ENCODE measurements at places on chromosomes 2 and 18. TPM values are rescaled to one million over a fixed set of nuclear protein-coding genes. Genes with fewer than 3 reads are reported as not detected.

DNA sequence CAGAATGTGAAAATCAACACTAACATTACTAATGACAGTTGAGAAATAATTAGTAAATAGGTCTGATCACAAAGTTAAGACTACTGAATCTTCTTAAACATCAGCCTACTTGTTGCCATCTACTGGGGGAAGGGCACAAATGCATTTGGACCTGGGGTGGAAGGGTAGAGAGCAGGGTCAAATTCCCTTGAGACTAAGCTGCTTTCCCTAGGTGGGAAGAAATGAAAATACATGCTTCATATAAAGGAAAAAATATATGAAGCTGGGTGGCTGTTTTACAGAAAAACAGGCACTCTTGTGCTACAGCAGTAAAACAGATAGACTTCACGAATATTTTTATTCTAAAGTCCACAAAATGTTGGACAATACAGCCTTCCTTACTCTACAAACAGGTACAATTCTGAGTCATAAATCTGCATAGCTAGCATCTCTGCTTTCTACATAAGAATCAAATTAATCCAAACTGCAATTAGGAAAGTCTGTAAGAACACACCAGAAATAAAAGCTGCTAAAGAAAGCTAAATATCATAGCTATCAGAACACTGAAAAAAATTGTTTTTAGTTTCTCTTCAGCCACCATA is 10.9 kb downstream of the TRIP12 start:
- peak; percentile 20 for DNase-seq

DNA sequence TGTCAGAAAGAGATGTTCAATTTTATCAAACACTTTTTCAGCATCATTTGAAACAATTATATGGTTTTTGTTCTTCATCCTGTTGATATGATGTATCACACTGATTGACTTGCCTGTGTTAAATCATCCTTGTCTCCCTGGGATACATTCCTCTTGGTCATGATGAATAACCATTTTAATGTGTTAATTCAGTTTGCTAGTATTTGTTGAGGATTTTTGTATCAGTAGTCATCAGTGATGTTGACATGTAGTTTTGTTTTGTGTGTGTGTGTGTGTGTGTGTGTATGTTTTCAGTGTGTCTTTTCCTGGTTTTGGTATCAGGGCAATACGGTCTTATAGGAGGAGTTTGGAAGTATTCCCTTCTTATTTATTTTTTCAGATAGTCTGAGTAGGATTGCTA is 325.4 kb downstream of the ZNF804A start:
- no peak for DNase-seq

DNA sequence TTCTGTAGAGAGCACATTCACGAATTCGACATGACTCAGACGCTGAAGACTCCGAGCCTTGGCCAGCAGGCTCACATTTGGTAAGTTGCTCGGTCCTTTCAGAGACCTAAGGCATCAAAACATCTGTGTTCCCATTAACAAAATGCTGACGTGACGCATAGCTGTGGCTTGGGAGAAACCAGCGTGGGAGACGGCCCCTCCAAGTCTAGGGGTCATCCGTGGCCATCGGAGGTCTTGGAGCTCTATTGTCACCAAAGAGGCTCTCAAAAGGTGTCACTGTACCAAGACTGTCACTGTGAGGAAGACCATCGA is 14.9 kb downstream of the FBLN7 start:
- DNase-seq: no peak

- no peak for DNase-seq
Measured at GRCh38 chr2:165539985-165540384, 70.5 kb downstream of the CSRNP3 start.

DNA sequence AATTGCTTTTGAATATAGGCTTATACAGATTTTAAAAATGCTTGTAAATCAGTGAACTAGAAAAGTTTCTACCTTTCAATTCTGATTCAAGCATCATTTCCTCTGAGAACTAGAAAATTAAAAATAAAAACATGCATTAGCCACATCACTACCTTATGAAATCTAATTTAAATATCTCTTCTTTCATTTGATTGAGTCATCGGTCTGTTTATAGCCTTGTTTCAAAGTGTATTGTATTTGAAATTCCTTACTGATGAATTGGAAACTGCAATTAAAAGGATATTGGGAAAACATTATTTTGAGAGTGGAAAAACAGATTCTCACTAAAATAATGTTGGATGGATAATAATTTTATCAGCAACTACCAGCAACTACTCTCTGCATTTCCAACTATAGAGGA is 717.7 kb upstream of the FAM98A start:
- DNase-seq: no peak

DNA sequence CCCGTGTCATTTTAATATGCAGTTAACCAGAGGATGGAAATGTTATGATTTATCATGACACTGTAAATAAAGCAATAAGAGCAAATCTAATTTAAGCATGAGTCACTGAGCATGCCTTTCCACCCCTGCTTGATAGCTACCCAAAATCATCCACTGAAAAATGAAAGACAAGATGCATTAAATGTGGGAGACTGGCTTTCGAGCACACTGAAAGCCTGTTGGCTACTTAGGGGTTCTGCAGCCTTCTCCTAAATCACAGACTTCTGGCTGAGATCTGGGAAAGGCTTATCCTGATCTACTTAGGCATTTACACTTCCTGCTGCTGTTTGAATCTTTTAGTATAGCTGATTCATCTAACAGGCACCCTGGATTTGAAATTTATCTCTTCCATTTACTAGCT is 778.3 kb upstream of the CDH7 start:
- peak; percentile 10 for DNase-seq

DNA sequence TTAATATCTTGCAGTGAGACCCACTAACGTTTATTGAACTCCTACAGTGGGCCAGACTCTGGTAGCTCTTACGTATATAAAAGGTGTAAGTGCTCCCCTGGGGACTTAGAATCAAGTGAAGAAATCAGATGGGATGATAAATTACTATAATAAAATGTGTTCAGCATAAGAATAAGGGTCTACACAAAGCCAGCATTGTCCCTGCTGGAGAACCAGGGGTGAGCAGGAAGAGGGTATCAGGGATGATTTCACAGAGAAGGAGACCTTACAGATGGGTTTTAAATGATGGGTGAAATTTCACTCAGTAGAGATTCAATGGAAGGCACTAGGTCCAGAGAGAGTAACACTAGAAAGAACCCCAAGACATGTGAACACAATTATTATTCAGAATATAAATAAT is 20.7 kb downstream of the NRXN1 start:
- DNase-seq: no peak

GRCh38 chr2:8806885-8807704 is 30.3 kb downstream of the KIDINS220 start:
- no peak for DNase-seq

GRCh38 chr2:233287871-233288270 is 19.7 kb upstream of the SAG start:
- no peak for DNase-seq

DNA sequence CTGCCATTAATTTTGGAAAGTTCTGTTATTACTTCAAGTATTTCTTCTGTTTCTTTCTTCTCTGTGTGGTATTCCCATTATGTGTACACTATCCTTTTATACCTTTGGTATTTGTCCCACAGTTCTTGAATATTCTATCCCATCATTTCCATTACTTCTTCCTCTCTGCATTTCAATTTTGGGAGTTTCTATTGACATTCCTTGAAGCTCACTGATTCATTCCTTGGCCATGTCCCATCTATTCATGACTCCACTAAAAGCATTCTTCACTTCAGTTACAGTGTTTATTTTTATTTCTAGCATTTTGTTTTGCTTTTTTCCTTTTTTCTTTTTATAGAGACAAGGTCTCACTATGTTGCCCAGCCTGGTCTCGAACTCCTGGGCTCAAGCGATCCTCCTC is 30.3 kb downstream of the PROC start:
- no peak for DNase-seq

GRCh38 chr2:15142069-15142689 is 419.0 kb downstream of the NBAS start:
- DNase-seq: peak; percentile 29

DNA sequence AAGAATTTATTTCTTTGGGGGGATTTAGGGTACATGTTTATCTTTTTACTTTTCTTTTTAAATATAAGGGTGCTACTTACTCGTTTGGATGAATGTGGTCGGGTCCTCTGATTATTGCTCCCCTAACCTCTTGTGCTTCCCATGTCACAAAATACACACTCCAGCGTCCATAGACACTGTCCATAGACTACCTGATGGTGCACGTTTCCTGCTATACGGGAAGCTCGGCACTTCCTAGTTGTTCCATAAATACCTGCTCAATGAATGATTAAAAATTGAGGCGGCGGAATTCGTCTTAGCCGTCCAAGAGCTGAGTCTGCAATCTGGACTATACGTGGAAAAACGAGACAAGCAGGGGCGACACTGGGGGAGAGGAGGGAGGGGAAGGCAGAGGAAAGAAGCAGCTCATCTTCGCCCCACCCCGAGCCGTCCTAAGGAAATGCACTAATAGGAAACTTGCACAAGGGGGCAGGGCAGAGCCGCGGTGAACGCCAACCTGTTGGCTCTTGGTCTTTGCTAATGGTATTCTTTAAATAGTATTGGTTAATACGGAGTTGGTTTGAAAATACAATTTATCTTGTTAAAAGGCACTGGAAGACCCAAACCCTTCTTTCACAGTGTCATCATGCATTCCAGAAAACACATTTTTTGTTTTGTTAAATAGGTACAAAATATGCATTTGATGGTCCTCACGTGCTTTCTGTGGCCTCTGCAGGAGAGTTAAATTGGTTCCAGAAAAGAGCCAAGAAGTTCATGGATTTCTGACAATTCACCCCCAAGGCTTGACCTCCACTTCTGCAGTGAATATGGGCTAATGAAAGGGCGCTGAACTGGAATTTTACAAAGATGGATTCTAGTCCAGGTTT is 73.0 kb upstream of the KCTD1 start:
- peak; percentile 43 for DNase-seq

DNA sequence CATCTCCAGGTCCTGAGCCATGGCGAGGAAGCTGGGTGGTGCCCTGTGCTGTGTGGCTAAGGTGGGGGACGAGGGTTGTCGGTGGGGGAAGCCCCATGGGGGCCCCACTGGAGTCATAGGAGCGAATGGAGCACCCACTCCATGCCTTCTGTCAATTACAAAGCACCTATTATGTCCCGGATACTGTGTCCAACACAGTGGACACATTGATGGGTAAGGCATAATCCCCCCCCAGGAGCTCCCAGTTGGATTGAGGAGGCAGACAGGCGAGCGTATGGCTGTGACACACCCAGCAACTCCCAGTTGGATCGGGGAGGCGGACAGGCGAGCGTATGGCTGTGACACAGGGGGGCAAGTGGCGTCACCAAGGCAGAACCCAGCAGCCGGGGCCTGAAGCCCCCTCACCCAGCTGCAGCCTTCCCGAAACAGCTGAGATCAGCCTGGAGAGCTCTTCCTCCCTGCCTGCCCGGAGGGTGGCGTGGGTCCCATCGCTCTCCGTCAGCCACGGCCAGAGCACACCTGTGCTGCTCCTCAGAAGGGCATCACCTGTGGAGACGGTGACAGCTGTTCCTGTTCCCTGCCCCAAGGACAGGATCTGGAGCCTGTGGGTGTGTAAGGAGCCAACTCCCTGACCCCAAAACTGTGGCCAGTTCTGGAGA is 69.6 kb downstream of the HPCAL1 start:
- peak; percentile 20 for DNase-seq

DNA sequence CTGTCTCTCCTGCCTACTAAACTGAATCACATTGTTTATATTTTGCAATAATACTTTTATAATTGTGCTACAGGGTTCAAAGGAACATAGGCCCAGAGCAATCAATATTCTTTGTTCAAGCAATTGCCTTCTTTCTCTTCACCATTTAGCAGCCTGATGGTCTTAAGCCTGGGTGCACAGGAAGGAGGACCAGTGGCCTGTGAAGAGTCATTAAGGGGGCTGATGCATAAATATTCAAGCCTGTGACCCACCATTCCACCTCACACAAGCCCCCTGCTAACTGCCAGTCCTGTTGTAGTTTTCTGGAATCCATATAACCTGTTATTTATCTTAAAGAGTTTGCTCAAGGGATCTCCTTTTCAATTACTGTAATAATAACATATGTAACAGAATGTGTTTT is 56.0 kb downstream of the ABCA12 start:
- no peak for DNase-seq

- DNase-seq: no peak
Measured at GRCh38 chr18:59810183-59810582, 89.6 kb upstream of the PMAIP1 start.

DNA sequence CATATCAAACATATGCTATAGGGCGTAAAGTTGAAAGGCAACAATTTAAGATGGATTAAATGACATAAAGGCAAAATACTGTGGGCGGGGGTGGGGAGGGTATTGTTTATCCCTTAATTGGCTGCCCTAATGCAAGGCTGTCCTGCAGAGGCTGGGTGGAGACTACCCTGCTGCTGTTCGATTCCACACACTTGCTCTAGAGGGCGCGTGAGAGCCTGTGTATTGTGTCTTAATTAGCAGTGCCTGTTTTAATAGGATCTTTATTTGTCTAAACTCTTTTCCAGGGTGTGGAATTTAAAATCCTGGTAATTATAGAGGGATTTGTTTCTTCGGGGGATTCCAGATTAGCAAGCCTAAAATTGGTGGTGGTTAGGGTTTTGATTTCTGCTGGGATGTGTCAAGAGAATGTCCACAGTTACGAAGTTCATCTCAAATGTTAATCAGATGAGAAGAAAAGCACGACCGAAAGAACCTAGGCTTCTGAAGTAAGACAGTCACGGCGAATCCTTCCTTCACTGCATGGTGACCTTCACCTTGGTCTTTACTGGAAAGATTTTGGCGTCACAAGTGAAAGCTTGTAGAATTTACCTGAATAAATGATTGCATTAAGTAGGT is 103.5 kb upstream of the MAP3K20 start:
- no peak for DNase-seq

GRCh38 chr18:40692871-40693270 is 1262.2 kb upstream of the PIK3C3 start:
- DNase-seq: no peak

DNA sequence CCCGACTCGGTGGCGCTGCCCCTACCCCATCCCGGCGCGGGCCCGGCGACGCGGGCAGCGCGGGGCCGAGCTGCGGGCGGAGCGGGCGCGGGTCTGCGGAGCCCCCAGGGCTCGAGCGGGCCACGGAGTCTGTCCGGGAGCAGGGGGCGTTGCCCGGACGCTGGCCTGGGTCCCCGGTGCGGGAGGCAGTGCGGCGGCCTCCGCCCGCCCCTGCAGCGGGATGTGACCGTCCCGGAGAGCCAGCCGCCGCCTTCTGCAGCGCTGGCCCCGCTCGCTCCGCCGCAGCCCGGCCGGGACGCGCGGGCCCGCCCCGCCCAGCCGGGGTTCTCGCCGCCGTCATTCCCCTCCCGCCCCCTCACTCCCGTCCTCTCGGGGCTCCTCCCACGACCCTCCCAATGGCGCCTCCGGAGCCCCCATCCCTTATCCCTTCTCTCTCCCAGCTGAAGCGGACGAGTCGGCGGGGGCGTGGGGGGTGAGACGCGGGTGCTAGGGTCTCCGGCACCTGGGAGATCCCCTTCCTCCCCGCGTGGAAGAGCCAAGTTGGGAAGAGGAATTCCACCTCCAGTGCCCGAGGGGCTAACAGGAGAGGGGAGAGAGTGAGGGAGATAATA is at the start of gene FNDC4:
TSS of gene FNDC4 (minus strand) at position 257 of the 611 bp plus-strand sequence. CDS start 521 bp downstream, outside the sequence.
- DNase-seq: peak; percentile 54

SESTD1 gene
- 36.7 TPM for total RNA-seq

ZSWIM2 gene
- not detected for total RNA-seq

DSEL gene
- total RNA-seq: 23.4 TPM

WNT6 gene
- total RNA-seq: 1.9 TPM

TLX2 gene
- not detected for total RNA-seq

SLC30A3 gene
- not detected for total RNA-seq

GRB14 gene
- 19.7 TPM for total RNA-seq

PAIP2B gene
- total RNA-seq: 16.2 TPM

Data from tongue (tissue), 3 donors.